AG08396 (cell line): ENCODE measurements at places on chromosomes 4 and X.

DNA sequence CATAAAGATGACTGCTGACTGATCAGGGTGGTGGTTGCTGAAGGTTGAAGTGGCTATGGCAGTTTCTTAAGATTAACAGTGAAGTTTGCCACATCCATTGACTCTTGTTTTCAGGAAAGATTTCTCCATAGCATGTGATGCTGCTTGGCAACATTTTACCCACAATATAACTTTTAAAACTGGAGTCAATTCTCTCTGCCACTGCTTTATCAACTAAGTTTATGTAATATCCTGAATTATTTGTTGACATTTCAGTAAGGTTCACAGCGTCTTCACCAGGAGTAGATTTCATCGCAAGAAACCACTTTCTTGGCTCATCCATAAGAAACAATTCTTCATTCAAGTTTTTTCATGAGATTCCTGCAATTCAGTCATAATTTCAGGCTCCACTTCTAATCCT lies 166.5 kb upstream of the SPRY1 start:
- no peak for DNase-seq

GRCh38 chr4:125482822-125483221 lies 168.1 kb downstream of the FAT4 start:
- no peak for DNase-seq

- DNase-seq: no peak
Observed at GRCh38 chr4:5527211-5527610, 181.1 kb downstream of the EVC2 start.

DNA sequence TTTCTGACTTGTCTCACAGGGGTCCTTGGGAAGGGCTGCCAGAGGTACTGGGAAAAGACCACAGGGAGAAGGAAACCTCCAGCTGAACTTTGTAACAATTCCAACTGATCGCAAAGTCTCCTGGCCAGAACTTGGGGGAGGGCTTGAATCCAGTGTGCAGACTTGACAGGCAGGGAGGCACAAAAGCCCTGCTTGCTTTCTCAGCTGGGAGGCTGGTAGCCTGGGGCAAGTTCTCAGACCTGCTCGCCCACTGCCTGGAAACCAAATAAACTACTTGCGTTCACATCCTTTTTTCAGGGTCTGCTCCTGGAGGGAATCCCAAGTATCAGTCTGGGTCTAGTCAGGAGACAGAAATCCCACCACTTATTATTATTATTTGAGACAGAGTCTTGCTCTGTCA lies 48.0 kb upstream of the CASK start:
- DNase-seq: no peak

DNA sequence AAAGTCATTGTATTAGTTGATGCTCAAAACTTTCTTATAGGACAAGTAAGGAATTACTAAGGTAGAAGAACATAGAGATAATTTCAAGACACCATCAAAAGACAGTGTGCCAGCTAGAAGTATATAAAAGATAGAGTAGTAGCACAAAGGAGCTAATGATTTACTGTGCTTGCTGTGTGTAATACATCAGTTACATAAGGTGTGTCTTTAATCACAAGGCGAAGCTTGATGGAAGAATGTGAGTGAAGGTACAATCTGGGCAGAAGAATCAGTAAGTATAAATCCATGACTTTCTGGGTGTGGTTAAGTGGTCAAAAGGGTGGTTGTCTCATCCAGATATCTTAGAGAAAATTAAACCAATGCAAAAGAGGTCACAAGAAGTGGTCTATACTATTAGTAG lies 95.1 kb upstream of the BOD1L1 start:
- DNase-seq: no peak

DNA sequence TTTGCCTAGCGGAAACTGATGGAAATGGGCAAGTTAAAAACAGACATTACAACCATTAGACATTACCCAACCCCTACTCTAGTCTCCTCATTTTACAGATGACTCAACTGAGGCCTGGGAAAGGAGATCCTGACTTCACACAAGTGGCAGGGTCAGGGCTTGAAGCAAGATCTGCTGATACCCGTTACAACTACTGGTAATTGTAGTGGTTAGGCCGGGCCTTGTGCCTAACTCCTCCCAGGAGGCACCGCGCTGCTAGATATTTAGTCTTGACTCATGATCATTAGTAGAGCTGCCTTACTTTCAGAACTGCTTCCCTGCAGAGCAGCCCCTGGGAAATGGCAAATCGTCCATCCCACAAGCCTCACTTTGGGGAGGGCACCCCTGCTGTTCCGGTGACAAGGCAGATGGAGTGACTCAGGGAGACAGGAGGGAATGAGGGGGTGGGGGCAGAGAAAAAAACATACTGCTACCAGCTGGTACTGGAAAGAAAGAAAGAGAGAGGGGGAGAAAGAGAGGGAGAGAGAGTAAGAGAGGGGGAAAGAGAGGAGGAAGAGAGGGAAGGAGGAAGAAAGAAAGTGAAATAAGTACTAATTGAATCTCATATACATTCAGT lies 12.2 kb downstream of the ARHGEF6 start:
- DNase-seq: peak; percentile 72

DNA sequence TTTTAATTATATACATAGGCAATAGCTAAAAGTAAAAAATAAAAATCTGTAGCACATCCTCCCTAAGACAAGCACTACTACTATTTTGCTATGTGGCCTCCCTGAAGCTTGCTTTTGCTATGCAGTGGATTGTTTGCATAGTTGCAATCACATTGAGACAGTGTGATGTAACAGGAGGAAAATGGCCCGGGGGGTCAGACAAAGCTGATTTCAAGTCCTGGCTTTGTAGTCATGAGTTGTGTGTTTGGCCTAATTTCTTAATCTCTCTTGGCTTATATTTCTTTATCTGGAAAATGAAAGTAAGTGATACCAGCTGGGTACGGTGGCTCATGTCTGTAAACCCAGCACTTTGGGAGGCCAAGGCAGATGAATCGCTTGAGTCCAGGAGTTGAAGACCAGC lies 166.6 kb downstream of the LHFPL1 start:
- no peak for DNase-seq

GRCh38 chr4:36213977-36214376 lies 30.3 kb downstream of the ARAP2 start:
- no peak for DNase-seq

DNA sequence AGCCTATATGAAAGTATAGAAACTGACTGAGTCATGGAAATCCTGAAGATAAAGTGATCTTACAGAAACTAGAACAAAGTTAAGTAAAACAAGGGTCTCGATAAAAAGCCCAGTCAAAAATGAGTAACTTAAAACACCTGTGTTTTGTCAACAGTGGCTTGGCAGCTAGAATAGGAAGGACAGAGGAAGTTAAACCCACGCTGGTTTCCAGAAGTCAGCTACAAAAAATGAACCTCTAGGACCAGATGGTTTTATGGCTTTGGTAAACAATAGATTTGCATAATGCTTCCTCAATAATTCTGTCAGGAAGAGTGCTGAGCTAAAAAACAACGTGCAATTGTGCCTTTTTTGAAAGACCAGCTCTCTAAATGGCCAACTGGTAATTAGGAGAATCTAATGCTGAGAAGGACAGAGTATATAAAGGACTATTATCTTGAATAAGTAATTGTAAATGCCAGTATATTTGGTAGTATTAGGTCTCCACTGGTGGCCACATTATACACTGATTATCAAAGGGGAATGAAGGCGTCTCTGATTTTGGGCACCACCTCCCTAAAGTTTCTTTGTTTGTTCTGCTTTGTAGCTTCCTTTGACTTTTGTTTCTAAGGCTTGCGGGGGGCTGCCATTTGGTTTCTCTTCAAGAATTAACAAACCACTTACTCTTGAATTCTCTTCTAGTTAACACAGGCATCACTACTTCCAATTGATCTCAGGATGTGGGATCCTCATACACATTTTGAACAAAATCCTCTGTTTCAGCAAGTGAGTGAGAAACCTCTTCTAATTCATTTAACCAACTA lies 72.2 kb upstream of the PPP3CA start:
- DNase-seq: no peak

- no peak for DNase-seq
Observed at GRCh38 chr4:163563592-163563991, 69.1 kb downstream of the TMA16 start.

GRCh38 chr4:182297659-182298058 lies 54.5 kb downstream of the TENM3 start:
- DNase-seq: no peak

DNA sequence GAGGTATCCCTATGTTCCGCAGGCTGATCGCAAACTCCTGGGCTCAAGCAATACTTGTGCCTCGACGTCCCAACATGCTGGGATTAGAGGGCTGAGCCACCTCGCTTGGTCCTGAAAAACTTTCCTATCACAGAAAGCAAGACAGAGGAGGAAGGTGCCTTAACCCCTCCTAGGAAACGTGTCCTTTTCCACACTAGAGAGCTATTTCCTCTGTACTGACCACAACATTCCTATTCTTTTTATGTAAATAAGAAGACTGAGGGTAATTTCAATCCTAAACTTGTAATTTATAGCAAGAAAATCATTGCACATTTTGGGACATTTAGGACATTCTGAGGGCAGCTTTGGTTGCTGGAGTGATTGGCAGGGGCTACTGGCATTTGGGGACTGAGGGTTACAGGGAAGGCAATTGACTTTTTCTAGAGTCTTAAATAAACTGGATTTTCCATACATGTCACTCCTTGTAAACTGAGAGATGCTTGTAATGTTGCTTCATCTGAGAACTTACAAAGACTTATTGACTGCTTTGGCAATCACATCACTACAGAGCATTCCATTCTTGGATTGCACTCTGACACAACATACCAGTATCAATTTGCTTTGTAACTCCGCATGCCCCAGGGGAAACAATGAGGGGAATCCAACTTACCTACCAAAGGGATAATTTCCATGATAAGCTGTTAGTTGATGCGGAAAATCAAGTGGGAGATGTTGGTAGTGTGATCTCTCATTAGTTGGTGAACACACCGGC lies 15.6 kb downstream of the XAGE3 start:
- no peak for DNase-seq

DNA sequence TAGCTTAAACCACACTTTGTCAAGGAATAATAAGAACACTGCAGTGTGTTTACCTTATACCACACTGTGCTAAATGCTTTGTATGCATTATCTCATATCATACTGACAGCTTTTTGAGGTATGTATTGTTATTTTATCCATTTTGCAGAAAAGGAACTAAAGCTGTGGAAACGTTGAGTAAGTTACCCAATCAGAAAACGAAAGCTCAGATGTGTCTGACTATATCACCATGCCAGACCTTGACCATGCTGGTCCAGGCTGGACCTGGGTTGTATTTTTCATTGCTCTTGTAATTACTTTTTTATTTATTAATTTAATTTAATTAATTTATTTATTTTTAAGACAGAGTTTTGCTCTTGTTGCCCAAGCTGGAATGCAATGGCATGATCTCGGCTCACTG lies 2.1 kb downstream of the HSD17B11 start:
- DNase-seq: no peak

- no peak for DNase-seq
Observed at GRCh38 chr4:158964114-158964727, 138.7 kb upstream of the RAPGEF2 start.

DNA sequence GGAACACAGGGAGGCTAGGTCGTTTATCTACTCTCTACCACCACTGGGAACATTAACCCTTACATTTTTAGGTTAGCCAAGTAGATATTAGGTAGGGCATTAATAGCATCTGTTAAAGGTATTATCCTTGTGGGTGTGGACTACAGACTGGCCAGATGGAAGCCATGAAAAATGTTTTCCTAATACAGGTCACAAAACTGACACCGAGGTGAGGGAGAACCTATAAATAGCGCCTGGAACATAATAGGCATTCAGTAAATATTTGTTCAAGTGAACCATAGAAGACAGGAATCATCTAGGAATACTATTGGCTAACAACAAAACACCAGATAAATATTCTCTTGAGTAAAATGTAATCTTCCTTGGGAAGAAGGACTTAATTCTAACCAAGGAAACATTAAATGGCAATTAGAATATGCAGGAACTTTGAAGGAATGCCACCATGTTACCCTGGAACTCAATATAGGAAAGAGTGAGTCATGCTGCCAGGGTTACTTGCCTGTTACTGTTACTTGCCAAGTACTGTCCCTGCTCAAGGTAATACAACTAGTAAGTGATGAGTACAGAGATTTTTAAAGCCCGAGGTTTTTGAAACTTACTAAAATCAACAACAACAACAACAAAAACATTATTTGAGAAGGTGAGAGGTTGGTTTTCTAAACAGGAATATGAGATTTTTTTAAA lies 79.0 kb downstream of the SOX3 start:
- no peak for DNase-seq

DNA sequence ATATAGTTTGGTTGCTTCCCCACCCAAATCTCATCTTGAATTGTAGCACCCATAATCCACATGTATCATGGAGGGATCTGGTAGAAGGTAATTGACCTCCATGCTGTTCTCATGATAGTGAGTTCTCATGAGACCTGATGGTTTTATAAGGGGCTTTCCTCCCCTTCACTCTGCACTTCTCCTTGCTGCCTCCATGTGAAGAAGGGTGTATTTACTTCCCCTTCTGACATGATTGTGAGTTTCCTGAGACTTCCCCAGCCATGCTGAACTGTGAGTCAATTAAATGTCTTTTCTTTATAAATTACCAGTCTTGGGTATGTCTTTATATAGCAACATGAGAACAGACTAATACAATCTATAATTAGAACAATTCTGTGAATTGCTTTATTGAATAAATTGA lies 11.9 kb upstream of the DCAF4L1 start:
- DNase-seq: no peak

- no peak for DNase-seq
Observed at GRCh38 chr4:30941641-30942040, 221.5 kb downstream of the PCDH7 start.

DNA sequence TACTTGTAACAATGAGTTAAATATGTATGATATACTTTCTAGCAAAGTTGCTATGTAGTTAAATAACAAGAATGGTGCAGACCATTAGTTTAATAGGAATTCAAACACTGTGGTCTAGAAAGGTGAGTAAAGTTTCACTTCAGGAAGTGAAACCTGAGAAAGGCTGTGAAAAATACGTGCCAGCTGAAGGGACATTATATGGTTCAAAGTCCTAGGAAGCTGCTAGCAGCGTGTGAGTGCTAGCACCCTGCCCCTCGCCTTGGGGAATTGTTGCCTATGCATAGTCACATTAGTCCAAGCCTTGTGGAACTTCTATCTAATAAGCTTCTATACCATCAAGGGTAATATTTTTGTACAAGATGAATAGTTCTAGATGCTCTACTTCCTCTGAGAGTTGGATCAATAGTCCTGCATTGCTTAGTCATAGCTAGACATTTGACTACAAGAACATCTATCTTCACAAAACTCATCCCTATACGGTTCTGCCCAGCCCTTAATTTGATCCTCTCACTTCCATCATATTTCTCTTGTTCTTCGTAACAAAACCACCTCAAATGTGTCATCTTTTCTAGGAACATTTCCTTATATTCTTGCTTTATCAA lies 45.8 kb upstream of the ARSJ start:
- DNase-seq: no peak

- DNase-seq: no peak
Observed at GRCh38 chr4:76083386-76083988, 9.0 kb downstream of the ART3 start.

DNA sequence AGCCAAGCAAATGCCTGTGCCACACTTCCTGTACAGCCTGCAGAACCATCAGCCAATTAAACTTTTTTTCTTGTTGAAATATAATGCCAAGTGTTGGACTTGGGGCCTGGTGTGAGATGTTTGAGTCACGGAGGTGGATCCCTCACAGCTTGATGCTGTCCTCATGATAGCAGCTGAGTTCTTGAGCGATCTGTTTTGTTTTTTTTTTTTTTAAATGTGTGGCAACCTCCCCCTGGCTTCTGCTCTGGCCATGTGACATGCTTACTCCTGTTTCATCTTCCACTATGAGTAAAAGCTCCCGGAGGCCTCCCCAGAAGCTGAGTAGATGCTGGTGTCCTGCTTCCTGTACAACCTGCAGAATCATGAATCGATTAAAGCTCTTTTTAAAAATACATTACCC lies 973.3 kb upstream of the FTHL17 start:
- DNase-seq: no peak
